ENCODE measurements at places on chromosomes 13 and 19.
A peak's percentile ranks its signal among the peaks of the same experiment; 100 is the strongest.

DNA sequence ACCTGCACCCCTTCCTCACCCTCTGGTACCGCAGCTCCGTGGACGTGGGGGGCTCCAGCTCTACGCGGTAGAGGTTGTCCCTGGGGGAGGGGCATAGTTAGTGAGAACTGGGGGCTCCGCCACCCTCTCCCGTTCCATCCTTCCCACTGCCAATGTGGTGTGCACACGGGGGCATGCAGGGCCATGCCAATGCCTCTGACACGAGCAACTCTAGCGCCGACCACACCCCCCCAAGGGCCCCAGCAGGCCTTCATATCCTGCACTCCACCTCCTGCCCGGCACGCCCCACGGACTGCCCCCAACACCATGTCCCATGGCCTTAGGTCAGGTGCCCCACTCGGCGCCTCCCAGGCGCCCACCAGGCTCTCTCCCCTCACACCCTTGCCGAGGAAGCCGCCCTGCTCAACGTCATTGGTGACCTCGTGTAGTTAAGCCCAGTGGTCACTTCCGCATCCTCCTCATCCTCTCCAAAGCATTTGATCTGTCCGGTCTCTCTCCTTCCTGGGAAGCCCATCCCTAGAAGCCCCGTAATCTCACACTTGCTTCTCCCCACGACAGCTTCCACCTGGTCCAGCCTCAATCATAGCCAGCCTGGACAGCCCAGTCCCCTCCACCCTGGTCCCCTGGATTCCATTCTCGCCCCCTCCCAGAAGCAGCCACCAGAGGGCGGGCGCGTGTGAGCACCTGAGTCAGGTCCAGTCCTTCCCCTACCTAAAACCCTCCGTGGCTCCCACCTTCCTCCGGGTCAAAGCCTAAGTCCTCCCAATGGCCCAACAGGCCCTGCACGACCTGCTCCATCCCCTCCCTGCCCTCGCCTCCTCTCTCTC is 2.1 kb downstream of the SEMA6B start:
- DNase-seq = peak; percentile 26

DNA sequence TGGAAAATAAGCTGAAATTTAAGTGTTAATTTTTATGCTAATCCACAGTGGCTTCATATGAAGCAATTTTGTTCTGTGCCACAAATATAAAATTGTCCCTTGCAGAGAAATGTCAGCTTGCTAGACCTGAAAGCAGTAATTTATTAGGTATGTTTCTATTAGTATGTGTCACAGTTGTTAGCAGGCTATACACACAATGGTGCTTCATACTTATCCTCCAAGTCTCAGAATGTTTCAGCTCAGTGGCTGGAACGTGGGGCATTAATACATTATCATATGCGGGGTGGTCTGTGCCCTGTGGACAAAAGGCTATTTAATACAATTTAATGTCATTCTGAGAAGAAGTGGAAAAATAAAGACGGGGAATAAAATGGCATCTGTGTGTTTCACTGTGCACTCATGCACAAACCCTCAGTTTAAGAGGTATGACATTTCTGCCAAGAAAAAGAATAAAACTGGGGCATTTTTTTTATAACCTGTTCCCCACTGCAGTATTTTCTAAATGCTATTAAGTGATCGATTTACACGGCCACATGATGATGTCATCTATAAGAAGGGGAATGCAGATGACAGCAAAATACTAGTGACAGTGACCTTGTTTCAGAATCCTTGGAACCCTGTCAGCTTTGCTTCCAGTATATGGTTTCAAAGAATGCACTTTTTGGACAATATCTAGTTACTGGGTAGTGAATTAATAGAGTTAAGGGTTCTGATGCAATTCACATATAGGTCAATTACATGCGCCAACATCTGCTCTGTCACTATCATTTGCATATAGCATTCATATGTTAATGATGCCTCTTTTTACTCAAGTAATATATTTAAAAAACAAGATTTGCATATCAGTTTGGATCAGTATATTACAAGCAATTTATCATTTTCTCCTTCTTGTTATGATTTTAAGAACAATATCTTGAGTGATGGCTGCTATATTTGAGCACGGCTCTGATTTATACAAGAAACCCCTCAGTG is 21.2 kb upstream of the ZNF536 start:
- DNase-seq = no peak

GRCh38 chr19:11338569-11339253 is 746 bp downstream of the RAB3D start:
- no peak for DNase-seq

GRCh38 chr13:42392716-42393572 is 121.0 kb downstream of the AKAP11 start:
- DNase-seq = peak; percentile 53

- peak; percentile 82 for DNase-seq
Measured at GRCh38 chr19:48644839-48645619, 958 bp downstream of the CA11 start.

DNA sequence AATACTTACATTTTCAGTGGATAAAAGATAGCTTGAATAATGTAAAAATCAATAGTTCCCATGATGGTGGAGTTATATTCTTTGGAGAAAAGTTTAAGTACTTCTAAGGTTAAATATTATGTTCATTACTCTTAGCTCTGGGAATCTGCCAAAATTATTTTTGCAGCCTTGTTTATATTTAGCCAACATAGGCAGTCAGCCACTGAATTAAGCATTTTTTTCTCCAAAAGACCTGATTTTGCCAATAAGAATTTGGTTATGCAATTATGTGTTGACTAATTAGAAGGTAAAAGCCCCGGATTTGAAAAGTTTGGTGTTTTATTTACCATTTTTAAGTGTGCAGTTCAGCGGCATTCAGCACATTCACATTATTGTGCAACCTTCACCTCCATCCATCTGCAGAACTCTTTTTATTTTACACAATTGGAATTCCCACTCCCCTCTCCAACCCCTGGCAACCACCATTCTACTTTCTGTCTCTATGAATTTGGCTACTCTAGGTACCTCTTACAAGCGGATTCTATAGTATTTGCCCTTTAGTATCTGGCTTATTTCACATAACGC is 90.1 kb upstream of the C1QTNF9B start:
- DNase-seq = no peak

DNA sequence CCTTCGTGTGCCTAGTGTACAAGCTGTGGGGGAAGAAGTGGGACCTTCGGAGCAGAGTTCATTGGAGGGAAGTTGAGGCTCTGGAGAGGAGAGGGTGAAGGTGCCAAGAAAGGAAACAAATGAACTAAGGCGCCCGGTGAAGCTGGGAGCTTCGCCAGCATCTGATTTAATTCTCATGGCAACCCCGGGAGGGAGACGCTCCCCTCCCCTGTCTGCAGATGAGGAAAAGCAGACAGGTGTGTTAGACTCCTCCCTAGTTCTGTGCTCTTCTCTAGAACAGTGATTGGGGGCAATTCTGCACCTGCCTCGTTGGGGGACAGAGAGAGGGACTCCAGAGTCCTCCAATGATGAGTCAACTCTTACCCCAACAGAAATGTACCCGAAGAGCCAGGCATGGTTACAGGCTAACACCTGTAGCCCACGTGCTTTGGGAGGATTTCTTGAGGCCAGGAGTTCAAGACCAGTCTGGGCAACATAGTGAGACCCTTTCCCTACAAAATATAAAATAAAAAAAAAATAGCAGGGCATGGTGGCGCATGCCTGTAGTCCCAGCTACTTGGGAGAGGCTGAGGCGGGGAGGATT is 4.2 kb downstream of the SSC5D start:
- DNase-seq = no peak

DNA sequence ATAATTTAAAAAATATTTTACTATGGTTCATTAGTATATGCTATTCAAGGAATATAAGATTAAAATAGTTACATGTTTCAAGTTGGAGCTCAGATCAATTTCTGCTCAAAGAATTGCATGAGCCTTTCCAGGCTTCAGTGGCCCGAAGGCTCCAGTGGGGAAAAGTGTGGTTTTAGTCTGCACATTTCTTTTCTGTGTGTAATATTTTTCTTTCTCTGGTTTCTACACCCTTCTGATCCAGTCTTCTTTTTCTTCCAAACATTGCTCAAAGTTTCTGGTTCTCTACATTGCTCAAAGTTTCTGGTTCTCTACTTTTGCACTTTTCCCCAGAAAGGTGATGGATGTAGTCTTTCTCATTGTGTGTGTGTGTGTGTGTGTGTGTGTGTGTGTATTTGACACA is 64.7 kb upstream of the OXGR1 start:
- no peak for DNase-seq

DNA sequence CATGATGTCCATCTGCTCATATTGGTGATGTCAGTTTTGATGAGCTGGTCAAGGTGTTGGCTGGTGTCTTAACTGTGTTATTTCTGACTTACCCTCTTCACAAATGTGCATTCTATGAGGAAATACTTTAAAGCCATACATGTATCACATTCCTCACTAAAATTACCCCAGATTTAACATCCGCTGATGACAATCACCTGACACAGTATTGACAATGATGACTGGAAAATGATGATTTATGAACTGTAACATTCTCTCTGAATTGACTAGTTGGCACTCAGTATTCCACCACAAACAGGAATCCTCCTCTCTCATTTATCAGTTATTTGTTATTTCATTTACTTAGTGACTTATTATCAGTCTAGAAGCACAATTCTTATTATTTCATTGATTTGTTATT is 117.3 kb downstream of the ITGBL1 start:
- no peak for DNase-seq

DNA sequence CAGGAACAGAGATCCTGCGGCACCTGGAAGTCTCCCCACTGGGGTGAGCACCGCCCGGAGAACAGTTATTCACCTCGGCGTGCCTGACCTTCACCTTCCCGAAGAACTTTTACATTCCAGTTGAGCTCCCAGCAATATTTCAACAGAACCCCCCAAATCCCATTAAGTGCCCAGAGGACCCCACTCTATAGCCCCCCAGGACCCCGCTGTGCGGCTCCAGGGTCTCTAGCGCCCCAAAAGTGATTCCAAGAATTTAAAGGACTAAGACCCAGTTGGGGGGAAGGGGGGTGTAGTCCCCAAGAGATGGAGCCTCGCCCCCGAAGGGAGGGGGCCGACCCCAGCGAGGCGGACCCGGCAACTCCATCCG is 480 bp downstream of the GPR108 start:
- no peak for DNase-seq

GRCh38 chr13:100454876-100455275 is 133.7 kb downstream of the GGACT start:
- DNase-seq = no peak

DNA sequence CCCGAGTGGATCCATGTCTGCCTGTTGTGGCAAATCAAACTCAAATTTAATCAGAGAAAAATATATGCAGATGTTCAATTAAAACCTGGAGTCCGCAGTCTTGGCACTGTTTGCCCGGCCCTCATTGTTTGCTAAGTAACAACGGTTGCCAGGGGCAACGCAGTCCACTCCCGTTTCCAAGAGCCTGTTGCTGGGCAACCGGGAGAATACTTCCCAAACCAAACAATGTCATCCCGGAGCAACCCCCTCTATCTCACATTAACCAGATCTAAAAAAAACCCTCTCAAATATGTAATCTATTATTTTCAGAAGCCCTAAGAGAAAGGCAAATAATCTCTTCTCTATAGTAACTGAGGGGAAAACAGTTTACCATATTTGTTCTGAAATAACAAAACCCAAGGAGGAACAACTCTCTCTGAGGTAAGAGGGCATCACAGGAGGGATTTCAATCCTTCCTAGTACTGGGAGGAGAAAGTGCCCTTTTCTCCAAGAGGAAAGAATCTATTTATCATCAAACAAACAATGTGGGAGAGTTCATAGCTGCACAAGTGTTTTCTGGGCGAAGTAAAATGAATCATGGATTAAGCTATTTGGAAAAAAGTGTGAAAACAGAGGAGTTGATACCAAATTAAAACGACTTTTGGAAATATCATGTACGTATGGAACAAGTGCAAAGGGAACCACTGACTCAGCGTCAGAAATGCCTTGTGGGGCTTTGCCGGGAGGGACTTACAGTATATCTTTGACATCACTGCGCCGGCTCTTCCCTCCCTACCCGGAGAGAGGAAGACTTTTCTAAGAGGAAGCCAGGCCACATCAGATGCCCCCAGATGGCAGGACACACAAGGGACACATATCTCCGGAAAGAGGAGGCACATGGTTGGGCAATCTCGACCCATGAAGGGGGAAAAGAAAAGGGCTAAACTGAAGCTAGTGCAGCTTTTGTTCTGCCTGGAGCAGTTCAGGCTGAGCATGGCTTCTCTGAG is 43.3 kb downstream of the RFX2 start:
- peak; percentile 21 for DNase-seq

GRCh38 chr13:32882691-32883090 is 133.5 kb upstream of the KL start:
- DNase-seq = no peak

- DNase-seq = peak; percentile 21
Measured at GRCh38 chr19:56476651-56477428, at the start of gene ZNF667. Gene ZNF667, minus strand, starts transcription at chr19:56477345. Its CDS starts 14,975 bp downstream, at chr19:56462370.

GRCh38 chr19:1473085-1473851 is 5.7 kb downstream of the C19orf25 start:
- DNase-seq = no peak

DNA sequence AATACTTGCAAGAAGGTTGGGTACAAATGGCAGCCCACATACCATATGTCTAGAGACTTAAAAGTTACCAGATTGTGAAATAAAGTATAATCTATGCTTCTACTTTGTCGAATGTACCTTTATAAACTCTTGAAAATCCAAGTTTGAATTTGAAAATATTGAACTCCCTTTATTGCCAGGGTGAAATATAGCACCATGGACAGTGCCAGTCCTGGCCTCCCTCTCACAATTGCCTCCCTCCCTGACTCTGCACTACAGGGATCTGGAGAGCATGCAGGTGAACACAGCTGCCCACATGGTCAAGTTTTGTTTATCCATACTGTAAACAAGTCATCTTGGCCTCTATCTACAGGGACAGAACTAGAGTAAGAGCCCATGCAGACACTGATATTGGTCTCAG is 394.1 kb upstream of the SLITRK6 start:
- DNase-seq = no peak

DNA sequence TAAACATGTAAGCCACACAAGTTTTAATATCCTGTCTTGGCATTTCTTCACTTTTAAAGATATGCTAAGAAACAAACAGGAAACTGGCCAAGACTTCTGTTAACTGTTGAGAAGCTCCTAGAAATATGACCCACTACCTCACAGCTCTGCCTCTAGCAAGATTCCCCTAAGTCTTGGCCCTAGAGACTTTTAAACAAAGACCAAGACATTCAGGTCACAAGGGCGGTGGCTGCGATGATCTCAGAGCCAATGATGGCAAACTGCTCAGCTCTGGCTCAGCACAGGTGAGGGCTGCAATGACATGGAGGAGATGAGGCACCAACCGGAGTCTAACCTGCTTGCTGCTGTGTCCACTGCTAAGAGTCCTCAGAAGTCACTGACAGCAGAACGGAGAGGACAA is 114.8 kb downstream of the SUCLA2 start:
- DNase-seq = no peak

DNA sequence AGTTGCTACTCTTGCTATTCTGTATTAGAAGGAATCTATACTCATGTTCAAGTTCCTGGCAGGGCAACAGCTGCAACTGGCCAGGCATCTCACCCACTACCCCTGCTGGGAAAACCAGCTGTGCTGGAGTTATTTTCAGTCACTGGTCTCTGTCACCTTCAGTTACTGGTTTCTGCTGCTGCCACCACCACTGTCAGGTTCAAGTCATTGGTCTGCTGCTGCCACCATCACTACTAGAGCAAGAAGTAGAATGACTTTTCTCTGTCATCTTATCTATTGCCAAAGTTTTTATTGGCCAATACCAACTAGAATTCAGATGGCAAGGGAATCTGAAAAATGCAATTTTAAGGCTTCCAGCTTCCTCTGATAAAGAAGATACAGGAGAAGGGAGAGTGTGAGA is 1615.2 kb downstream of the OLFM4 start:
- DNase-seq = no peak

- DNase-seq = no peak
Measured at GRCh38 chr19:16928916-16929315, 40.1 kb downstream of the F2RL3 start.

All from stimulated activated CD4-positive, alpha-beta T cell treated with anti-CD3 and anti-CD28 coated beads, Interleukin-4, amount 100 ng/mL, for 24 hours (primary cell).